Right renal cortex interstitium (tissue), 3 donors: ENCODE measurements at places on chromosomes 2 and 18.

DNA sequence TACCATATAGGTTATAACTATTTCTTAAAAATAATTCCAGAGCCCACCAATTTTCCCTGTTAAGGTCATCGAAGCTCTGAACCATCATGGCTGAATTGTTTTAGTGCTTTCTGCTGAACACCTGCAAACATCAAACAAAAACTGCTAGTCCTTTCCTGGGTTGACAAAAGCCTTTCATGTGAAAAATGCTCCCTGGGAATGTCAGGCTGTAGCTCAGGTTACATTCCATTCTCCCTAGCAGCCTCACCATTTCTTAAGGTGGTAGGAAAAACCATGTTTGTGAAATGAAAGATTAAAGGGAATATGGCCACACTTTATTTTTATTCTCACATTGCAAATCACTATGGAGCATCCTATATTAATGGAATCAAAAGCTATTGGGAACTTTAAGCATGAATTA is 5.7 kb downstream of the TCF4 start:
- no peak for DNase-seq

DNA sequence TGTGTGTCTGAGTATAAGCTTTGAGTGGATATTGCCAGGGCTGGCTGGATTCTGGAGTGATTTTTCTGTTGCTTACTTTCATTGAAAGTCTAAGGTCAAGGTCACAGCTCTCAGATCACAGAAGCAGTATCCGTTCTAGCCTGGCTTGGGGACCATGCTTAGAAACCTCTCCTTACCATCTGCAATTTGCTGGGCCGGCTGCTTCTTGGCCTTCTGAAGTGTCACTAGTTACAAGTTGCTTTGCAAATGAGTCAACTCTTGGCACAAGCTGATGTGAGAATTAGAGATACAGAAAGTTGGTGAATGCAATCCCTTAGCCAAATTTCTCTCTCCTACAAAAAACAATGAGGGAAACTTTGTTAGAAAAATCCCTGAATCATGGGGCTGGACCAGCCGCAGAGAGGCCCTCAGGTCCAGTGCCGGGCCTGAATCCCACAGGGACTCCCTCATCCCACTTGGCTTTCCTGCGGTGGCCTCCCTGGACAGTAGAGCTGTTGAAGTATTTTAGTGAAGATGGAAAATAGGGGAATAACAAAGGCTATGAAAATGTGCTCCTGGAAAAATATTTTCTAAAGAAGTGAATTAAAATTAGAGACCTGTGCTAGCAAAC is 92.7 kb upstream of the CNGA3 start:
- DNase-seq = no peak

DNA sequence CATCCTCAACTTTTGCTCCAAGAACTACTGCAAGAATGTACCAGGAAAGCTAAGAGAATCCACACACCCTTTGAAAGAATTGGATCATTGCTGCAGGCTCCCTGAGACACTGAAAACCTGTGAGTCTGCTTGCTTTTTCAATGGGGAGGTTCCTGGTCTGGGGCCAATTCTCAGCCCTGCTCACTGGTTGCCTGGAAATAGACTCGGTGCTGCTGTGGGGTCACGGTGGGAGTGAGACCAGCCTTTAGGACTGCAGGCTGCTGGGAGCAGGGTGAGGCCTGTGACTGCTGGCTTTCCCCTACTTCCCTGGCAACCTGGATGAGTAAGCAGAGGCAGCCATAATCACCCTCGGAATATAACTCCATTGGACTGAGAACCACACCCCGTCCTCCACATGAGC is 569.3 kb downstream of the DPP10 start:
- DNase-seq = no peak

DNA sequence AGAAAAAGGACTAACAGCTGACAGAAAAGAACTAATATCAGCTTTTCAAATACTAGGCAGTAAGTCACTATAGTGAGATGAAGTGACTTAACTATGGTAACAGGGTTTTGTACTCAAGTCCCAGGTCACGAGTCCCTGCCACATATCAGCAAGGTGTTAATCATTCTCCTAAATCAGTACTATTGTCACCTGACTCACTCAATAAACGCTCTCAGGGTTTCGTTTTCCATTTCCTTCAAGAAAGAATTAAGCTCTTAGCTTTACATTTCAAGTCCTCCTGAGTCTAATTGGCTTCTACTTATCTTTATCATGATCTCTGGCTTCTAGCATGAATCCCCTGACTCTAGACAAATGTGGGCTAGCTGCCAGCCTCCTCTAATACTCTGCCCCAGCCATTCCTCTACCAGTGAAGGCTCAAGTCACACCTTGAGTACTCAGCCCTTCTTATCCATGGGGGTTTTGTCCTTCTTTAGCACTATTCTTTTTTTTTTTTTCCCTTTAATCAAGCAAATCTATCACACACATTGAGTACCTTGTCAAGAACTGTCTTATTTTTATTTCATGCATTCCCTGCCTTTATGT is 20.0 kb downstream of the BUB1 start:
- DNase-seq = no peak

DNA sequence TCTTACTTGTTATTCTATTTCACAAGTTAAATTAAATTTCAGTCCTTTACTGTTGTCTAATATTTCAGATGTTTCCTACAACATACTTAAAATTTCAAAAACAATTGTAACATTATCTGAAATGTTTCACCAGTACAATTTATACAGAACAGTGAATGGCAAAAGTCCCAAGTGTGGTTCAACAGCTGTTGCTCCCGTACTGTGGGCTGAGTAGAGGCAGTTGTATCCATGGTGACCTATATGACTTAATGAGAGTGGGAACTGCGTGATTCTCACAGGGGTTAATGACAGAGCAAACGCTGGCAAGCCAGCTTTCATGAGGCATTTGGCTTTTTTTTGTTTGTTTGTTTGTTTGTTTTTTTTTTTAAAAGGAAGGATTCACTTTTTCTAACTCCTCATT is 5.3 kb upstream of the PLCL1 start:
- no peak for DNase-seq

GRCh38 chr2:127064642-127065250 is 42.2 kb downstream of the BIN1 start:
- DNase-seq = no peak

- DNase-seq = no peak
Measured at GRCh38 chr2:118167026-118167425, 78.8 kb downstream of the INSIG2 start.

GRCh38 chr2:85468096-85468703 is 49.7 kb downstream of the SH2D6 start:
- no peak for DNase-seq

GRCh38 chr2:81061016-81061415 is 756.5 kb upstream of the LRRTM1 start:
- no peak for DNase-seq

DNA sequence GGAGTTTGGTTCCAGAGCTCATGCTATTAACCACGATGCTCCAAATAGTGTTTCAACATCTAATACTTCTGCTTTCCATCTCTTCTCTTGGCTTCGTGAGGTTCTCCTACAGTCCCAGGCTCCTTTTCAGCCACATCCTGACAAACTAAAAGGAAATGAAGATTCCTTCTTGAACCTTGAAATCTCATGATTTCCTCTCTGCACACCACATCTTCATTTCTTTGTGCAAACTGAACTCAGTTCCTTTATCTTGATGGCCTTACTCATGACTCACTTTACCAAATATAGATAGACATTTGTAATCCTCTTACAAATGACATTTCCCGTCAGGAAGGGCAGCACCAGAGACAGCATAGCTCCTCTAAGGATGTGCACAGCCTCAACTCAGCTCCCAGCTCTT is 50.0 kb upstream of the ITGA4 start:
- no peak for DNase-seq

- no peak for DNase-seq
Measured at GRCh38 chr2:212379103-212379502, 159.5 kb downstream of the ERBB4 start.

DNA sequence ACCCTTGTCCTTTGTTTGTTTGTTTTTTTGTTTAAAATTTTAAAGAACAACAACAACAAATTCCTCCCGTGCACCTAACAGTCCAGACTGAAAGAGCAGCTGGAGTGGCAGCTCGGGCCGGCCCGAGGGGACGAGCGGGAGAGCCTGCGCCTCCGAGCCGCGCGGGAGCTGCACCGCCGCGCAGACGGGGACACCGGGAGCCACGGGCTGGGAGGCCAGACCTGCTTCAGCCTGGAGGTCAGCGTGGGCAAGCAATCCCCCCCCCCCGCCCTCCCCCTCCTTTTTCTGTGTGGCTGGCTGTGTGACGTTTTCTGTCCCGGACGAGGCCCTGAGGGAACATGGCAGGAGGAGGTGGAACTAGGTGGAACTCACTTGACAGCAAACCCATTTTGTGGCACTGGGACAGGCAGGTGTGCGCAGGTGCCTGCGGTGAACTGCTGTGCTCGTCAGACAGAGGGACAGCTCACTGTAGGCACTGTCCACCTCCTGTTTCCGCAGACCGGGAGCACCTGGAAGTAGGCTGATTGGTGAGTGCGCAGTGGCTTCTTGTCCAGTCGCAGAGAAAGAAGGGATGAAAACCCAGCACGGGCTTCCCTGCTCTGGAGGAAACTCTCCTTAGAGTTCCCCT is 80.6 kb downstream of the MTCL1 start:
- no peak for DNase-seq

DNA sequence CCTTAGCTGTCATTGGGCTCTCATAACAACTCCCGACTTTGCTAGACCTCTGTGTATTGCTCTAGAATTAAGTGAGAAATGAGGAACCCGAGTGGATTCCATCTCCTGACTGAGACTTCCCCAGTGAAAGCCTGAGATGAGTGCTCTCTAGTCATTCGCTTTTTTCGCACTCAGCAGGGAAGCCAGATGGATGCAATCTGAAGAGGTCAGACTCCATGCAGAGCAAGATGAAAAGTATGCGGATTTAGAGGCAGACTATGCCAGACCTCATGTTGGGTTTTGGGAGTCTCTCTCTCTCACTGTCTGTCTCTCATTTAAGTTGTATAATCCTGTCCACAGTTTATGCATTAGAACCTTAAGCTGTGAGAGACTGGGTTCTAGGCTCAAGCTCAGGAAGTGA is 88.6 kb downstream of the SLC5A7 start:
- no peak for DNase-seq

GRCh38 chr18:5986257-5986931 is 91.1 kb upstream of the TMEM200C start:
- DNase-seq = no peak

GRCh38 chr18:21457179-21457535 is 143.3 kb downstream of the ESCO1 start:
- no peak for DNase-seq

- DNase-seq = no peak
Measured at GRCh38 chr2:207724113-207724512, 12.7 kb downstream of the CCNYL1 start.

DNA sequence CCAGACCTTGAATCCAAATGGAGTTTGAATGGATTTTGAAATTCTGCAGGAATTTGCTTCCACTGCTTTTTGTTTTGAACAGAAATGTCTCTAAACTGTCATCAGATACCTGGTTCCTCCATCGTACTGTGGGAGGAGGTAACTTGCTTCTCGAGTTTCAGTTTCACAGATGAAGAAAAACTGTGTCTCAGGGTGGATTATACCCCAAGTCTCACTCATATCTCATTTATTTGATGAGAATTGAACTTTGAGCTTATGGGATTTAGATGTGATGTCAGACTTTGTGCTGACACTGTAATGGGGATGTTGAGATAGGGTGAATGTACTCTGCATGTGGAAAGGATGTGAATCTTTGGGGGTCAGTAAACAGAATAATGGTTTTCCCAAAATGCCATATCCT is 107.5 kb downstream of the GORASP2 start:
- DNase-seq = no peak

DNA sequence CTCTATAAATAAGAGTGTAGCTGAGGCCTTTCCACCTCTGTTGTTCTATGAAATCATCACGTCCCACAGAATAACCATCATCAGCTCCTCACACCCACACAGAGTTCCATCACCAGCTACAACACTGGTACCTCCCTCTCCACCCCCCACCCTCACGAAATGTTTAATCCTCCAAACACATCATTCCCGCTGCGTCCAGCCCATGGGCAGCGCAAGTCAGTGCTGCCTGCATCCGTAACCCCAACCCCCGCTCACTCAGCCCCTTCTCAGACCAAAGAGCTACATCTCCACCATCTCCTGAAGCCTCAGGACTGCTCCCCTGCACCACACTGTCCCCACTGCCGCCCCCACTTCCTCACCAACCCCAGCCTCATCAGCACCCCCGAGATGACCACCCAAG is 19.4 kb downstream of the DNMT3A start:
- DNase-seq = no peak

DNA sequence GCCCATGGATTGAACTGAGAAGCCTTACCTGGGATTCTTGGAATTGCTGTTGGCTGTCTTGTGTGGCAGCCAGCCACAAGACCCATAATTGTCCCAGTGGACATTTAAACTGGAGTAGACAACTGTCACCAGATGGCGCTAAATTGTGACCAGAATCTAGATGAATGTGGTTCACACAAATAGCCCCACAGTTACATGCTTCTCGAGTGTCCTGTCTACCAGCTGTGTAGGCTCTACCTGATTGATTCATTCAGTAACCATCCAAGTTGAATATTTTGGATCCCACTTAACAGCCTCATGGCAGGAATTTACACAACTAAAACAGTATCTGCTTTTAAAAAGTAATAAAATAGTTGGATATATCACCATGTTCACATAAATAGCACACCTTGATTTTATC is 73.2 kb downstream of the MAP4K4 start:
- DNase-seq = no peak

DNA sequence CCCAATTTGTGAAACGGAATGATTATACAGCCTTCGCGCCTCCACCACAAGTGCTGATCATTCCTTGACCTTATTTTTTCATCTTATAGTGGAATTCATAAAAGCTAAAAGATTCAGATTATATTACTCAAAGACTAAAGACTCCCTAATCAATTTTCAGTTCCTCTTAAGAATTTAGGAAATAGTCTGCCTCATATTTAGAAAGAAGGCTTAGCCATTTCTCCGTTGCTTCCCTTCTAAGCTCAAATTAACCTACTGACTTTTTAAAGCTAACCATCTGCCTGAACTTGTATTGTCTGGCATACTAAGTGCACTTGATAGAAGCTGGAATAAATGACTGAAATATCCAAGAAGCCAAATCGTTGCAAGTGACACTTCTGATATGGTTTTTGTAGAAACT is 44.7 kb downstream of the HNRNPLL start:
- no peak for DNase-seq

DNA sequence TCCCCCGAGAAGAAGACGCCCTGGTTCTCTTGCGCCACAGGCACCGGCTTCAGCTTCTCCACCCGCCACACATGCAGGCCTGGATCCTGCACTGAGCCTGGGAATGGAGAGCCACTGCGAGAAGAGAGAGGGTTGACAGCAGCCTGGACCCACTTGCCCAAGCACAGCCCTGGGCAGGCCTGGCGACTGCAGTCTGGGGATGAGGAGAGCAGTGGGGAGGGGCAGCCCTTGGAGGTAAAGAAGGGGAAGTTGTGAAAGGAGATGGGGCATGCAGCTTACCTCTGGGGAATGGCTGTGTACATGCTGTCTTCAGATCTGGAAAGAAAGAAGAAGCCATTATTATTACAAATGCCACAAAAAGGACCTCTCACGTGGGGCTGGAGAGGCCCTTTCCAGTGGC is 8.3 kb downstream of the CAPG start:
- no peak for DNase-seq

GRCh38 chr18:11066038-11066437 is 83.3 kb downstream of the PIEZO2 start:
- no peak for DNase-seq
